Neural crest cell (in vitro differentiated cells): ENCODE measurements at places on chromosomes 1 and 21. TPM values are rescaled to one million over a fixed set of nuclear protein-coding genes. Genes with fewer than 3 reads are reported as not detected.

The PPM1J gene
- total RNA-seq = 1.1 and 1.4 TPM in 2 replicates

The SLC6A17 gene
- 0.14 TPM in 1 of 2 replicates, not detected in the other for total RNA-seq

The BNIPL gene
- total RNA-seq = 0.79 and 1.1 TPM in 2 replicates

The CAMK1G gene
- 1.1 and 1.8 TPM in 2 replicates for total RNA-seq

The PCSK9 gene
- total RNA-seq = 23.7 and 24.1 TPM in 2 replicates
